ENCODE measurements at places on chromosomes 16 and 17.

DNA sequence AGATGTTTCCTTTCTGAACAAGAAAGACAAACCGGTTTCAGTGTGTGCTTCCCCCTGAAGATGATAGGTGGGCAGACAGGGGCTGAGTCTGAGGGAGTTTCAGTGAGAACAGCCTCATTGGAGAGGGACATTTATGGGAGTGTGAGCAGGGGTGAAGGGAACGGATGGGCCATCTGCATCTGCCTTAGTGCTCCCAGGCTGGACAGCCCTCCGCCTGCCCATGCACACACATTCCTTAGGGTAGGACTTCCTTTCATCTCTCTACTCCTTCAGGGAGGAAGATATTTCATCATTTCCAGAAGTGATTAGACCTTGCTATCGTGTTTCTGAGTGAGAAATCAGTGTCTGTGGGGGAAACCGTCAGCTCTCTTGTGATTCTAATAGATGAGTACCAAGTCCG is 3.8 kb downstream of the SHISA6 start:
- no peaks in the 10 kb centered on the region for H3K4me1 ChIP-seq
- no peaks in the 10 kb centered on the region for H3K36me3 ChIP-seq
- H3K27me3 ChIP-seq, result no peaks in the 10 kb centered on the region
- H3K27ac ChIP-seq, result no peak overlapping the region

DNA sequence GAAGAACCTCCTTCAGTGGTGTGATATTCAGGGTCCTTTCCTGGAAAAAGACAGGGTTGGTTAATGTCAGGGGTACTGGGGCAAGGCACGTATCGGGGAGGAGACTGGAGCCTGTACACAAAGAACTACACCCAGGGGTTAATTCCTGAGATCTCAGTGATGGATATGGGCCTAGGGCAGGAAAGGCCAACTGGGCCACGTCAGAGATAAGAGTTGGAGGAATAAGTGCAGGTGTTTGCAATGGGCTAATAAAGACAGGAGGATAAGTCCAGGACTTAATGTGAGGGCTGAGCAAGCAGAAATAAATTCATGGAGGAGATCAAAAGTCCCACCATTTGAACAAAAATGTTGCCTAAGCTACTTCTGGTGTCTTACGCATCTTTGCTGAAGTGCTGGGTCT is 10.4 kb upstream of the HERPUD1 start:
- DNase-seq, result no peak
- H3K27ac ChIP-seq, result no peak overlapping the region
- H3K27me3 ChIP-seq, result no peaks in the 10 kb centered on the region
- H3K36me3 ChIP-seq, result no peaks in the 10 kb centered on the region
- no peak overlapping the region for H3K4me3 ChIP-seq

DNA sequence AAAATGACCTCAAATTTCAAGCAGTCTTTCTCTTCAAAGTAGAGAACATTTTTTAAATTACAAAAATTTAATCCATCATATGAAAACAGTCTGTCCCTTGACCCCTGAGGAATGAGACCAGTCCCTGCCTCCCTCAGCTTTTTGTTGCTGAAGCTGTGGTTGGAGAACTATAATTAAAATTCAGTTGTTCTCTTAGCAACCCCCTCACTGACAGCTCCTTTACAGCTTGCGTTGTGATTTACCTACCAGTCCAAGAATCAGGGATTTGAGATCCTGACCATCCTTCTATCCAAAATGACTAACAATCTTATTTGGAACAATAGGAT is 29.8 kb downstream of the LYRM1 start:
- H3K4me1 ChIP-seq, result no peaks in the 10 kb centered on the region
- no peak overlapping the region for H3K4me3 ChIP-seq
- H3K27me3 ChIP-seq, result no peaks in the 10 kb centered on the region
- no peak for DNase-seq
- H3K36me3 ChIP-seq, result no peaks in the 10 kb centered on the region

DNA sequence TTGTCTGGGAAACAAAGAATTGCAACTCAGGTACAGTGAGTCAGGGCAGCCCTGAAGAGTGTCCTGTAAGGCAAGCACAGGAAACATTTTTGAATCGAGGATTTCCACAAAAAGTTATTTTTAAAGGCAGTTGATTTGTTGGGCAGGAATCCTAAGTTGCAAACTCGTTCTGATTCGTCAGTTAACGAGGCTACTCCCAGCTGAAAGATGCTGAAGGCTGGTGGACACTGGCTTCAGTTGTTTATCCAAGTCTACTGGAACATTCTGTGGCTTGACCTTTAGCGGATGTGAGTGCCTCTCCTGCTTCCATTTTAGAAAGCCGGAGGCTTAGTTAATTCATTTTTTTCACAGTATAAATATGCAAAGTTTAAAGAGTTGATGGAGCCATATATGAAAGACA is 84.2 kb downstream of the KCNJ12 start:
- no peaks in the 10 kb centered on the region for H3K27me3 ChIP-seq
- H3K36me3 ChIP-seq, result no peaks in the 10 kb centered on the region
- H3K27ac ChIP-seq, result no peak overlapping the region
- peaks cover 8% of the 10 kb centered on the region for H3K4me1 ChIP-seq
- no peak overlapping the region for H3K4me3 ChIP-seq

- H3K36me3 ChIP-seq, result peaks cover 30% of the 10 kb centered on the region
- no peak for DNase-seq
- no peak overlapping the region for H3K27ac ChIP-seq
- no peaks in the 10 kb centered on the region for H3K27me3 ChIP-seq
- H3K4me1 ChIP-seq, result no peaks in the 10 kb centered on the region
Measured at GRCh38 chr16:85657996-85658395, 30.8 kb downstream of the GINS2 start.

- H3K4me1 ChIP-seq, result no peaks in the 10 kb centered on the region
- H3K27me3 ChIP-seq, result peaks cover 4% of the 10 kb centered on the region
- no peak for DNase-seq
- no peak overlapping the region for H3K27ac ChIP-seq
Measured at GRCh38 chr17:27906623-27907022, 13.5 kb upstream of the LYRM9 start.

- DNase-seq, result peak; percentile 83
- no peaks in the 10 kb centered on the region for H3K27me3 ChIP-seq
- H3K27ac ChIP-seq, result peak overlapping the region; percentile 83
- H3K36me3 ChIP-seq, result no peaks in the 10 kb centered on the region
- peaks cover 38% of the 10 kb centered on the region for H3K4me1 ChIP-seq
Measured at GRCh38 chr17:45584092-45585036, 93.8 kb upstream of the PLEKHM1 start.

GRCh38 chr16:77396461-77396860 is 38.4 kb downstream of the ADAMTS18 start:
- no peaks in the 10 kb centered on the region for H3K36me3 ChIP-seq
- H3K4me3 ChIP-seq, result no peak overlapping the region
- no peak for DNase-seq
- no peaks in the 10 kb centered on the region for H3K4me1 ChIP-seq

DNA sequence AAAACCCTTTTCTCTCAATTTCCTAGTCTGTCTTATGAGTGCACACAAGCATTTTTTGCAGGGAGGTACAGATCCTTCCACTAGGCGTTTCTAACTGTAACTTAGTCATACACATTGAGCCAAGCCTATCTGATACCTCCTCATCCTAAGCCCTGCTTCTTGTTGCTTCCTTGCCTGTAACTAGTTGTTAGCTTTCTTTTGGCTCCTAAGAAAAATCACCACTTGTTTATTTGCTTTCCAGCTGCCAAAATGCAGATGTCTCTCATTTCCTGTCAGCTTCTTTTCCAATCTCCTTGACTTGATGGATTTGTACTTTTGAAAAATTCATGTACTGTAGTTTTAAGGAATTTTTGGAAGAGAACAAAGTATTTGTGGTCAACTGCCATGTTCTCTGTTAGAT is 73.7 kb downstream of the TNRC6C start:
- no peaks in the 10 kb centered on the region for H3K27me3 ChIP-seq
- H3K4me3 ChIP-seq, result no peak overlapping the region
- H3K36me3 ChIP-seq, result peaks cover 33% of the 10 kb centered on the region
- no peak overlapping the region for H3K27ac ChIP-seq
- no peak for DNase-seq

DNA sequence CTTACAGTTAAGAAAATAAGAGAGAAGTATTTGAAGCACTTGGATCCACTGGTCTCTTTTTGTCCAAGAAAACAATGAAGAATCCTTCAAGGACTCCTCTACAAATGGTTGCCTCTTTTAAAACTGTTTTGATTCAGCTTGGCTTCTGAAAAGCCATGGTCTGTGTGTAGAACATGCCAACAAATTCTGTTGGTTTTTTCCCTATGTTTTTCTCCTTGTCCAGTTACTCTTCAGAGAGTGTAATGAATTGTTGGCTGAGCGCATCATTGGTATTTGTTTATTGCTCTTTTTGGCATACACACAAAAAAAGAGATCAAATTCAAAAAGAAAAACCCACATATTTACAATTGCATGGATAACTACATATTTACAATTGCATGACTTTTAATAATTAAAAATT is at the start of gene ABCA10:
Gene ABCA10 (minus strand): TSS at position 249 of the 400 bp plus-strand sequence. CDS start 3,466 bp downstream, outside the sequence.
- H3K4me1 ChIP-seq, result no peaks in the 10 kb centered on the region
- DNase-seq, result no peak
- H3K27ac ChIP-seq, result no peak within 1 kb of the TSS
- no peaks in the 10 kb centered on the region for H3K36me3 ChIP-seq
- no peak within 1 kb of the TSS for H3K4me3 ChIP-seq

- H3K27me3 ChIP-seq, result no peaks in the 10 kb centered on the region
- H3K4me1 ChIP-seq, result no peaks in the 10 kb centered on the region
- DNase-seq, result no peak
Measured at GRCh38 chr16:14501331-14502255, 128.5 kb downstream of the PARN start.

- H3K36me3 ChIP-seq, result no peaks in the 10 kb centered on the region
- H3K27me3 ChIP-seq, result no peaks in the 10 kb centered on the region
- H3K4me3 ChIP-seq, result no peak overlapping the region
- H3K4me1 ChIP-seq, result no peaks in the 10 kb centered on the region
Measured at GRCh38 chr16:5062051-5062450, 3.7 kb downstream of the C16orf89 start.

- H3K27ac ChIP-seq, result no peak overlapping the region
- no peaks in the 10 kb centered on the region for H3K4me1 ChIP-seq
Measured at GRCh38 chr17:6700948-6701307, 12.2 kb downstream of the SLC13A5 start.

GRCh38 chr16:72001180-72001874 is 1.1 kb upstream of the PKD1L3 start:
- H3K4me1 ChIP-seq, result no peaks in the 10 kb centered on the region
- H3K4me3 ChIP-seq, result no peak overlapping the region
- no peaks in the 10 kb centered on the region for H3K27me3 ChIP-seq
- DNase-seq, result no peak
- no peaks in the 10 kb centered on the region for H3K36me3 ChIP-seq

DNA sequence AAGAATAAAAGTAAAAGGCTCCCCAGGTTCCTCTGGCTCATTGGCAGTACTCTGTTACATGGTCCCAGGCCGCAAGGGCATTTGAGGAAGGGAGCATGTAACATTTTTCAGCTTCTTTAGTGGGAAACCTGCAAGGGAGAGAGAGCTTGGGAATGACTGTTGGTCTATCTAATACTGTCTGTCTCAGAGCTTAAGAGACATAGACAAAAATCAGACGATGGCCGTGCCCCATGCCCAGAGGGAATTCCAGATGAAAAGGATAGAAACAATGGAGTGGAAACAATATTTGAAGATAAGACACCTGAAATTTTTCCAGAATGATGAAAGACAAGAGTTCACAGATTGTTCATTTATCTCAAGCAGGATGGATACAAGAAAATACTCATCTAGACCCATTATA is 48.1 kb upstream of the ADORA2B start:
- no peaks in the 10 kb centered on the region for H3K27me3 ChIP-seq
- no peak overlapping the region for H3K27ac ChIP-seq
- DNase-seq, result no peak
- no peaks in the 10 kb centered on the region for H3K36me3 ChIP-seq
- H3K4me3 ChIP-seq, result no peak overlapping the region

GRCh38 chr16:71555230-71555891 is 21.5 kb downstream of the TAT start:
- no peaks in the 10 kb centered on the region for H3K4me1 ChIP-seq
- no peak overlapping the region for H3K27ac ChIP-seq
- H3K27me3 ChIP-seq, result no peaks in the 10 kb centered on the region
- H3K4me3 ChIP-seq, result no peak overlapping the region

- DNase-seq, result no peak
- no peak overlapping the region for H3K27ac ChIP-seq
- peaks cover 8% of the 10 kb centered on the region for H3K27me3 ChIP-seq
- H3K4me3 ChIP-seq, result no peak overlapping the region
Measured at GRCh38 chr17:79556271-79556670, 54.6 kb downstream of the RBFOX3 start.

DNA sequence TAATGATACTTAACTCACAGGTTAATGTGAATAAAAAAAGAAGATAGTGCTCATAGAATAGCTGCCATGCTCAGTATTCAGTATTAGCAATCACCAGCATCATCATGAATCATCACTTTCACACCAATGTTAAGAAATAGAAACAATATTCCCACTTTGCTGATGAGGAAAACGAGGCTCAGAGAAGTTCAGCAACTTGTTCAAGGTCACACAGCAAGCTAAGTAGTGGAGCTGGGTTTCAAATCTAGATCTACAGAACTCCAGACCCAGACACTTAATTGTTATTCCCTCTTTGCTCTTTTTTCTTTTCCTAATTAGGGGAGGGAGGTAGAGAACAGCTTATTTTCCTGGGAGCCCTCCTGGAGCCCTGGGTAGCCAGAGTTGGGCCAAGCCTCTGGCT is 22.9 kb downstream of the CLEC19A start:
- H3K4me3 ChIP-seq, result no peak overlapping the region
- H3K4me1 ChIP-seq, result no peaks in the 10 kb centered on the region
- no peak for DNase-seq
- no peak overlapping the region for H3K27ac ChIP-seq

All from CD4-positive, alpha-beta memory T cell (primary cell).